Cardiac muscle cell (in vitro differentiated cells and primary cell): ENCODE measurements at places on chromosomes 11 and 22.
A peak's percentile ranks its signal among the peaks of the same experiment; 100 is the strongest.

DNA sequence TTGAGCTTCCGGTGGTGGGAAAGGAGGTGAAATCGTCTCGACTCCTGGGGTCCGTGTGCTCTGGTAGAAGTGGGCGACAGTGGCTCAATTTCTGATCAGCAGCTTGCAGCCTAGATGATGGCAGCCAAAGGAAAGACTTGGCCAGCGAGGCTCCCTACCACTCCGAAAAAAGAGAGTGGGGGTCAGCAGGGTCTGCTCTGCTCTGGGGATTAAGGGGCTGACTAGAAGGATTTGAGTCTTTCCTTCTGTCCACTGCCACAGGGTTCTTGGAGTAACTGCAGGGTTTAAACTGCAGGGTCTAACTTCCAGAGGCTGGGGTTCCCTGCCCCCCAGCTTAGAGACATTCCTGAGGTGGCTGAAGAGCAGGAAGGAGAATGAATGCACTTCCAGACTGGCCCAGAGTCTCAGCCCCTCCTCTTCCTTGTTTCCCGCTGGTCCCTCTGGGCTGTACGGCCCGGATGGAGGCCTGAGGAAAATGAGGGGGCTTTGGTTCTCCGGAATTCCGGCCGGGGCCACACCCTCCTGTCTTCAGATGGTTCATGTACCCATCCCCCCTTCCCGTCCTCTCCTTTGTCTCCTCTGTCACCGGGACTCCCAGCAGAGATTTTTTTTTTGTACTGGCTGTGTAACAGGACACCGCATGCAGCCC, 907 bp downstream of the SERPINH1 start:
- peak; percentile 76 for DNase-seq

DNA sequence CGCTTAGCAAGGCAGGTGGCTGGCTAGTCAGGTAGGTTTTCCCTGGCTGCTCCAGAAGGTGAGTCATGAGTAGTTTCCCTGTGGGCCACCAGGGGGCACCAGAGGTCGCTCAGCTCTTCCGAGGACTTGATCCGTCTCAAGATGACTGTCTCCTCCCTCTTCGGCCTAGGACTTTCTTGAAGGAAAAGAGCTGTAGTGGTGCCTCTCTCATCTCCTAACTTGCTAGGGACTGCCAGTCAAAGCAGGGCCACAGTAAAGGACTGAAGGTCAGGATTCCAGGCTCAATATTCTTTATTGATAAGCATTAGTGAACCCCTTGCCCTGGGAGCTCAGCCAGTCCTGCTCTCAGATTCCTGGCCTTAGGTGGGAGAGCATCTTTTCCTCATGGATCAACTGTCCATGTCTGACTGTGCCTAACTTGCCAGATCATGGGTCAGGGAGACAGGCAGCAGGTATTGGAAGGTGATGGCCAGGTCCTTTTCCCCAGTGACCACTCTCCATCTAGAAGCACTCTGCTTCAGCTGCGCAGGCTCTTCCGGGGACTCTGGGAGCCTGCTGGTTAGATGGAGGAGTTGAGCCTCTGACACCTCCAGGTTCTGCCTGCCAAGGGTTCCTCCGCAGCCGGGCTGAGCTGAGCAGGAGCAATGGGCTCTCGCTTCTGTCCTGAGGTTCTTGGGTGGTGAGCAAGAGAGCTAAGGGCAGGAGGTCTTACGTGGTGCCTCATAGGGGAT, 1.9 kb downstream of the POLD4 start:
- peak; percentile 86 for DNase-seq

GRCh38 chr11:122656073-122656630, 630 bp downstream of the UBASH3B start:
- DNase-seq, result peak; percentile 74

DNA sequence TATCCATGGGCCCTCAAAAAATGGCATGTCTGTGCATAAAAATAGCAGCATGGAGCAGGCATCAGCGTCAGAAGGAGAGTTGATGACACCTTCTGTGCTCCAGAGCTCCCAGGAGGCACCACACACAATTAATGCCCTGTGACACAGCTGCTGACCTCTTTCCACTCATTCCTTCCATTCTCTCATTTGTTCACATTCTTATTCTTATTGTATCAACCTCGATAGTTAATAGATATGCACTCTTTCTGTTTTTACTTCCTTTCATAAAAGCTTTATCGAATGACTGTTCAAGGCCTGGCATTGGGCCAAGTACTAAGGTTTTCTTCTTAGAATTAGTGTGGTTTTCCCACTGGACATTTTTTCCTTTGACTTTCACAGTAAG, 266.0 kb upstream of the MTNR1B start:
- DNase-seq, result peak; percentile 25

DNA sequence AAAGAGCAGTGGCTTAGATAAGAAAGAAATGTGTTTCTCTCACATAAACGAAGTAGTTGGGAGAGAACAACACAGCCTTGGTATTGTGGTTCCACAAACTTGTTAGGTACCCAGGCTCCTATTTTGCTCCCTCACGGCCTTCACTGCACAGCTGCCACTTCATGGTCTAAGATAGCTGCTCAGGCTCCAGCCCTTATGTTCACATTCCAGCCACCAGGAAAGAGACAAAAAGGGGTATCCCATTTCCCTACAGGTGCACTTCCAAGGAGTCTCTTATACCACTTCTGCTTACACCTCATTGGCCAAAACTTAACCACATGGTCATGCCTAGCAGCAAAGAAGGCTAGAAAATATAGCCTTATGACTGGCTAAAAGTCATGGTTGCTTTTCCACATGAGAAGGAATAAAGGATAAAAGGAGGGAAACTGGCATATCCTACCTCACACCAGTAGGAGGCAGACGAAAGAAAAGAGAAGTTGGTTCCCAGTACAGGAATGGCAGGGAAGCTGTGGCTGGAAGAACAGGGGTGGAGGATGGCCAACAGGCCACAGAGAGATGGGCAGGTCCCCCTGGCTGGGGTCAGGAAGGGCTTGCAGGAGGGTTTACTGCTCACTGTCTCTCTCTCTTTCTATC, 5.4 kb upstream of the HDHD5 start:
- DNase-seq, result no peak

- DNase-seq, result no peak
Observed at GRCh38 chr22:33865996-33866395, 54.3 kb downstream of the LARGE1 start.

DNA sequence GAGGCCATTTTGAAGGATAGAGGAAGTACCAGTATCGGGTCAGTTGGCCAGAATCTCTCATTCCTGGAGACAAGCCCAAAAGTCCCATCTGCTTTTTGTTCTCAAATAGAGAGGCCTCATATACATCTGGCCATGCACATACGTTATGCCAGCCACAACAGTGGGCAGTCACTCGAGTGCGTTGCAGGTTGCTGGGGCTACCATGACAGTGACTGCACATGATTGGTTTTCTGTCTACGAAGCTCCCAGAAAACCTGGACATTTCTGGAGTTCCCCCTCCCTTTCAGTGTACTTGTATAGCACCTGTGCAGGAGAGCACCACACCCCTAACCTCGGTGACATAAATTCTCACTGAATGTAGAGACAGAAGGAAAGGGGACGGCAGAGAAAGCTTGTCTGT, 62.1 kb downstream of the C22orf31 start:
- DNase-seq, result no peak

DNA sequence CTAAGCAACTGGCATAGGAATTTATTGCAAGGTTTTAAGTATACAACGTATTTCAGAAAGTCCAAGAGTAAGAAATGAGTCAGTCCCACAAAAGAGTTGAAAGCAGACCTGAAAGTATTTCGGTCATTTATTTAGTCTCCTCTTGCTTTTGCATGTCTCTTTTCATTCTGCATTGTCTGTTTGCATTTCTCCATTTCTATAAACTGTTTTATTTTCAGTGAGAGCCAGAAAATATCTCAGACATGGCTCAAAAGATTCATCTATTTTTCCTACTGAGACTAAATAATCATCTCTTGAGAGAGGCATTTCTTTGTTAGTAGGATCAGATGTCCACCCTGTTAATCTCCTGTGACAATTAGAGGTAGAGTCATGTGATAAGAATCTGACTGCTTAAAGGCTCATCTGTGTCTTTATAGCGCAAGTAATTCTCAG, 219.1 kb upstream of the CCDC179 start:
- no peak for DNase-seq

DNA sequence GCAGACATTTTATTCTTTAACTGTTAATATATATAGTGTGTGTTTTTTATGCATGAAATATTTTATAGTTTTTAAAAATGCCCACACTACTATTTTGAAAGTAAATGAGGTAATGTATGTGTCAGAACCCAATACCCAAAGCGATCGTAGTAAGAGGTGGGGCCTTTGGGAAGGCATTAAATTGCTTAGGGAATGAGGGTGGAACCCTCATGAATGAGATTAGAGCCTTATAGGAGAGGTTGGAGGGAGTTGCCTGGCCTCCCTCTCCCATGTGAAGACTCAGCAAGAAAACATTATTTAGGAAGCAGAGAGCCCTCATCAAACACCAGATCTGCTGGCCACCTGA, 11.1 kb downstream of the KLHL35 start:
- no peak for DNase-seq

DNA sequence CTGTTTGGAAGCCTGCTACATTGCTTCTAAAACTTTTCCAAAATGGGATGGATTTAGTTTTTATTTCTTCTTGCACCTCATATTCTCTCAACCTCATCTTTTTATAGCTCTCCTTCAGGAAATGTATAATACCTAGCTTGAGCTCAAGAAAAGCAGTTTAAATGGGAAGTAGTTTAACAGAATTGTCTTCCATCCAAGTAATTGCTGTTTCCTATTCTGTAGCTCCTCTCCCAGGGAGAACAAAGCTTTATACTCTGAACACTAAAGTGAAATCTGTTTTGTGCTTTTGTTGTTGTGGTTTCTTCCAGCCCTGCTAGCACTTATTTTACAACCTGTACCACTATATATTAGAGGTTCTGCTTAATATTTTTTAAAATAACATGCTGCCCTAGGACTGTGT, 83.2 kb upstream of the HORMAD2 start:
- DNase-seq, result no peak

GRCh38 chr11:113531575-113532451, 56.6 kb upstream of the DRD2 start:
- no peak for DNase-seq

DNA sequence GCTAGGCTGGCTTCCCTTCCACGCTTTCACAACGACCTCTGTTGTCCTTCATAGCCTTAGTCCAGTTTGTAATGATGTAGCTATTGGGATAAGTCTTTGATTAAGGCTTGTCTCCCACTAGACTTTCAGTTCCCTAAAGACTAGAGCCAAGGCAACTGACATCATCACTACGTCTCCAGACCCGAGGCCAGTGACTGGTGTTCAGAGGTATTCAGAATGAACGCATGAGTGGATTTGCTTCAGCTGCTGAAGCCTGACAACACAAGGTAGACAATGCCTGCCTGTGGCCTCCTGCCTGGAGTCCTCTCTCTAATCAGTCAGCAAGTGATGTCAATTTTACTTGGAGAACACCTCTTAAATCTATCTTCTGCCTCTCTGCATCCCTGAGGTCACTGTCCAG, 13.6 kb downstream of the EFCAB6 start:
- no peak for DNase-seq

- no peak for DNase-seq
Observed at GRCh38 chr11:79206951-79207350, 233.9 kb downstream of the TENM4 start.

DNA sequence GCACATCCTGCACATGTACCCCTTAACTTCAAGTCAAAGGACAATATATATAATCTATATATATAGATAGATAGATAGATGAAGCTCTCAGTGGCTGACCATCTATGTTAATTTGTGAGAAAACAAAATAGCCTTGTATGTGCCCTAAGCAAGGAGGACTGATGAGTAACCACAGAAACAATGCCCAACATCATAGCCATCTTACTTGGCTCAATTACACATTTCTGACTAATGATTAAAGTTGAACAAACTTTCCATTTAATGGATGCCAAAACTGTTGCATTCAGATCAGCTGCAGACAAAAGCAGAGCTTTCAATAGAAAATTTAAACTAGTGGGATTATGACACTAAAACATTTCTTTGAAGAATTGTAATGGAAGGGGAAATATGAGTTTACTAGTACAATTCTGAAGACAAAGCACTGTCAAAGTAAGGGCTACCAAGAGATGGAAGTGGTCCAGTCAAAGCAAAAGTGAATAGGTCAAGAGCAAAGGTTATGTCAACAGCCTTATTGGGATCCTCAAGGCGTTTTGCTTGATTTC, 1188.2 kb upstream of the RAG2 start:
- DNase-seq, result no peak

DNA sequence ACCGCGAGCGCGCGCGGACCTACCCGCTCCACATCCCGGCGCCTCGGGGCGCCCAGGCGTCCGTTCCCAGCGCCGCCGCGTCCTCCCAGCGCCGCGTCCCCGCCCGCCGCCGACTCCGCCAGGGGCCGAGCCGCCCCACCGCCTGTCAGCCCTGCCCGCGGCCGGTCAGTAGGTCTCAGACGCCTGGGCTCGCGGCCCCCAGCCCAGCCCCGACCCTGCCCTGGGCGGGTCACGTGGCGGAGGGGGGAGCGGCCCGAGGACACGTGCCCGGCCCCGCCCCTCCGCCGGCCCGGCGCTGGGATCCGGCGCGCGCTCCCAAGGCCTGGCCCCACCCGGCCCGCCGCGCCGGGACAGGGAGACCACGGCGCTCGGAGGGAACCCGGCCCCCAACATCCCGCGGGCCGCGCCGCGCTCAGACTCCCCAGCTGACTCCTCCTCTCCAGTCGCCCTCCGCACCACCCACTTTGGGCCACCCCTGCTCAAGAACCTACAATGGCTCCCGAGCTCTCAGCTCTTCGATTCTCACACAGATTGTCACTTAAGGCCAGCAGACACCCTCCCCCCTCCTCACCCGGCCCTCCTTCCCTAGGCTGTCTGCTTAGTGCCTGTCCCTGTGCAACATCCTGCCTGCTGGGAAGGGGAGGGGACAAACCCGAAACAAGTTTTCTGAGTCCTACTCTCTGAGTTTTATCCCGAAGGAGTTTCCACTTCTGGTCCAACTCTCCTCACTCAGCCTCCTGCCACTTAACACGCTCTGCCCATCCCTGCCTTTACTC, at the start of gene RAB3IL1:
RAB3IL1 (minus strand) TSS at position 233 of the 776 bp plus-strand sequence; CDS start at position 34, 199 bp downstream.
- DNase-seq, result peak; percentile 89

- no peak for DNase-seq
Observed at GRCh38 chr22:41777749-41778425, 22.6 kb upstream of the CCDC134 start.

DNA sequence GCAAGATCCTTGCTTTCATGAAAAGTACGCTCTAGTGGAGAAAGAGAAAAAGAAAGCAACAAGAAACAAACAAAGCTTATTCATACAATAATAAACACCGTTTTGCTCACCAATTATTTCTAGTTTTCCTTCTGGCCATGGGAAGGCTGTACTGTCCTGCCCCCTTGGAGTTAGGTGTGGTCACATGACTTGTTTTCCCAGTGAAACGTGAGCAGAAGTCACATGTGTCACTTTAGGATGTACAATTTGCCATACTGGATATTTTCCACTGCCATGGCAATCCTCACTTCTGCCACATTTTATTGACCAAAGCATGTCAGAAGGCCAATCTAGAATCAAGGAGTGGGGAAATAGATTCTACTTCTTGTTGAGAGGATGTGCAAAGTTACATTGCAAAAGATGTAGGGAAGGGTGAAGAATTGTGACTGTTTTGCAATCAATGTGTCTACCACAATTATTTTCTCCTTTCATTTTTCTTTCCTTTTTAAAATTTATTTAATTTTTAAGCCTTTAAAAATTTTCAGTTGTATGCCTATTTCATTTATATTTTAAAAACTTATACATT, 24.3 kb upstream of the TRAF6 start:
- no peak for DNase-seq

GRCh38 chr11:38952698-38953097, 2354.7 kb upstream of the RAG2 start:
- no peak for DNase-seq

GRCh38 chr11:26834601-26835000, 112.7 kb upstream of the SLC5A12 start:
- no peak for DNase-seq
